Fibroblast of upper back skin (primary cell): ENCODE measurements at places on chromosomes 2 and 18.
A peak's percentile ranks its signal among the peaks of the same experiment; 100 is the strongest.

- DNase-seq: no peak
Observed at GRCh38 chr2:98528349-98528748, 80.0 kb downstream of the COA5 start.

DNA sequence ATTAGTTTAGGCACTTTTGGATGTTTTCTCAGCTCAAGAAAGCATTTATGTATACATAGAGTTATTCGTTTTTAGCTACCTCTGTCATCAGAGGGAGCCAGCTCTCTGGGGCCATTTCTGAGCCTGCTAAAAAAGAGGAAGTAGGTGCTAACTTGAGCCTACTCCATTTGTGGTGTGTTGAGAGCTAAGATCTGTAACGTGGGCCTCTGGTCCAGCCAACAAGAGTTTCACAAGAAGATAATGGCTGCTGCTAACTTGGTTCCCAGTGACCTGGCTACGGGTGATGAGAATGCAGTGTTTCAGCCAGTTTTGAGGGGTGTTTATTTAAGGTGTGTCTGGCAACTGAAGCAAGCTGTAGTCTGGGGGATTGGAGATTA lies 182.5 kb downstream of the PRKCE start:
- DNase-seq: no peak

GRCh38 chr2:169221745-169222369 lies 140.5 kb downstream of the LRP2 start:
- no peak for DNase-seq

DNA sequence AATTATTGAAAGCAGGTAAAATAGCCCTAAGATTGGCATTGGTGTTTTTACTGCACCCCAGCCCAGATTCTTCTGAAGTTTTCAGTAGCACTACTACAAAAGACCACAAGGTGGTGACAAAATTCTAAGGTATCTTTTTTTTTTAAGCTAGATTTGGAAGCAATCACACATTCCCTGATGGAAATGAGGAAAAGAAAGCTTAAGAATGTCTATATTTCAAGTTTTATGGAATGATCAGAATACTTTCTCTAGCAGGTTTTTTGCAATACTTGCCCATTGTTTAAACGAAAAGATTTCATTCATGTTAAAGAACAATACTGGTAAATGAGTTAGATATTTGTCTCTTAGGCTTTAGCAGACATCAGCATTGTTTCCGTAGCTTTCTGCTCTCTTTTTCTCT lies 32.1 kb upstream of the ZNF638 start:
- peak; percentile 42 for DNase-seq

- peak; percentile 36 for DNase-seq
Observed at GRCh38 chr2:197369228-197369932, 58.8 kb upstream of the ANKRD44 start.

DNA sequence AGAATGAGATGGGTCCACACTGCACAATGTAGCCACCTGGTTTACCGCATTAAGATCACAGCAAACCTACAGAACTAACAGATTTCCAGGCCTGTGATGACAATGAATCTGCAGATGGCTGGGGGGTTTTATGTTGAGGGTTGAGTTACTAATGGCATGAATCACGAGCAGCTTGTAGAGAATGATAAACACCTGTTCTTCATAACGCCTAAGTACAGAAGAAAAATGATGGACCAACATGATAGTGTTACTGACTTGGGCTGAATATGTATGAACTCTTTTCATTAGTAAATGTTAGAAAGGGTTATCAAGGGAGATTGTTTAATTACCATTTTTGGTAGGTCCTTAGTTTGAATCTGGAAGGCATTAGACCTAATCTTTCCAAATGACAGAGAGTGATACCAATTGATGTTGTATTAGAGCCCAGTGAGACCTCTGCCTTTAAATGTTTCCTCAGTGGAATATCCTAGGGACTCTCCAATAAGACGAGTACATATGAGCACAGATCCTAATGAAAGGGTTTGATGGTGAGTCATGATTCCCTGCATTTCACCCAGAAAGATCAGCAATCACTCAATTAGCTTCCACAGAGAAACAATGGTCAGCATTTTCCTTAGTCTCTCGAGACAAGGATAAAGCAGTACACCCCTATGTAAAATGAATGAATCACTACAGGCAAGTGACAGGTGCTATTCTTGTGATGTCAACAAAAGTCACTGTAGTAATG lies 243.8 kb downstream of the DLGAP1 start:
- DNase-seq: no peak

- no peak for DNase-seq
Observed at GRCh38 chr2:203418271-203418670, 90.1 kb downstream of the ABI2 start.

DNA sequence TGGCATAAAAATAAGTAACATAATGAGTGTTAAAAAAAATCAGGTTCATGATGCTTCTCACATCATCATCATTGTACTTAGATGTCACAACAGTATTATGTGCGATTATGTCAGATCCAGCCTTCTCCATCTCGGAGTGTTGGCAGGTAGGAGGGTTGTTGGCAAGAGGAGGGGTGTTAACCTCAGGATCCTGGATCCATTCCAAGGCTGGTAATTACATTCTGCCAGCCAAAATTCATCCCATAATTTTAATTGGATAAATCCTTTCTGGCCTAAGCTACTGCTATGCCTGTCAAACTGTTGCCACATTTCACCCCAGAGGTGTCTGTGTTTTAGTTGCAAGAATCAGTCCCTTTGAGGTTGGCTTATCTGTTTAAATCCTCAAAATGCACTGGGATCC lies 891 bp upstream of the FTCDNL1 start:
- no peak for DNase-seq

DNA sequence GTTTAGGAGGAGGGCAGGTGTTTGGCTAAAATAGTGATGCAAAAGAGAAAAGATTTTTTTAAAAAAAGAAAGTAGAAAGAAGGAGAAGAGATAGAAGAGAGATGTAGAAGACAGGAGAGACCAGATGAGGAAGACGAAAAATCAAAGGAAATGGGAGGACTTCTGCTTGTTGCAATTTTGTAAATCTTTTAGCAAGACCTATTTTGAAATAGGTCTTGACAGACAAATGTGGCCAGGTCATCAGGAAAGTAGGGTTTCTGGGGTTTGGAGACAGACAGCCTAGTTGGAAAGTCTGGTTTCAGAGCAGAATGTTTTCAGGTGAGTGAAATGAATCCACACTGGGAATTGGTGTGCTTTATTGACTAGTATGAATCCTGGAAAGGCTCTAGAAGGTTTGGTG lies 104.5 kb upstream of the CAVIN2 start:
- DNase-seq: no peak

GRCh38 chr2:25165992-25166875 lies 2.1 kb downstream of the POMC start:
- peak; percentile 8 for DNase-seq

- no peak for DNase-seq
Observed at GRCh38 chr18:49910019-49910418, 96.7 kb upstream of the ACAA2 start.

DNA sequence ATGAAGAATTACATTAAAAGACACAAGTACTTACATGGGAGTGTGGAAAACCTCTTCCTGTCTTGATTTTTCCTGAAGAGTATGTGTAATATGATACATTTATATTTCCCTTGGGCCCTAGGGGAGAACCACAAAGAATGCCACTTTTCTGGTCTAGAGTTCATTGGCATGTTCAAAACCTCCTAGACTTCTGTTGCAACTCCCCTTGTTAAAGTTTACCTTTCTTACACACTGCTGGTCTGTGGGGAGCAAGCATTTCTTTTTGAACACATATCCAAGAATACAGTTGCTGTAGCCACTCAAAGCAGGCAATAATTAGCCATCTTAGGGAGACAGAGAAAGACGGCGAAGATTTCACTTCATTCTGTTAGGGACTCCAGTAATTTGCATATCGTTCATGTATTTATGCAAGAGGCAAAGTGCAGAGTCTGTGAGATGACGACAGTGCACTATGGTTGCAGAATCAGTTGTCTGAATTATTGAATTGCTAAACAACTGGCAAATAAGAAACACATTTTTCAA lies 103.5 kb downstream of the NOL4 start:
- peak; percentile 84 for DNase-seq

DNA sequence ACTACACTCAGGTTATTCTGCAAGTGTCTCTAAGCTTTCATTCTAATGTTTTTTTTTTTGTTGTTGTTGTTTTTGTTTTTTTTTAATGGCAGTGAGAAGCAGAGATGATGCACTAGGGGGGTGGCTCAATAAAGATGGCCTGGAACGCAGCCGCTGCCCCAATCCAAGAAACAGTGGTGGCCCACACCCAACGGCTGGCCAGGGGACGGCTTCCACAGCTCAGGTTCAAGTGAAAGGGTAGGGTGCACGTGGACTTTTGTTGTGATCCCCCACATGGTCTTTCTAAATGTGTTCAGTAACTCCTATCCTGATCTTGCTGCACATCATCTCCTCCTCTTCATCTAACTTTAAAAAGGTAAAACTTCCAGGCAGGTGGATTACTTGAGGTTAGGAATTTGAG lies 190.1 kb downstream of the NDUFA10 start:
- no peak for DNase-seq

DNA sequence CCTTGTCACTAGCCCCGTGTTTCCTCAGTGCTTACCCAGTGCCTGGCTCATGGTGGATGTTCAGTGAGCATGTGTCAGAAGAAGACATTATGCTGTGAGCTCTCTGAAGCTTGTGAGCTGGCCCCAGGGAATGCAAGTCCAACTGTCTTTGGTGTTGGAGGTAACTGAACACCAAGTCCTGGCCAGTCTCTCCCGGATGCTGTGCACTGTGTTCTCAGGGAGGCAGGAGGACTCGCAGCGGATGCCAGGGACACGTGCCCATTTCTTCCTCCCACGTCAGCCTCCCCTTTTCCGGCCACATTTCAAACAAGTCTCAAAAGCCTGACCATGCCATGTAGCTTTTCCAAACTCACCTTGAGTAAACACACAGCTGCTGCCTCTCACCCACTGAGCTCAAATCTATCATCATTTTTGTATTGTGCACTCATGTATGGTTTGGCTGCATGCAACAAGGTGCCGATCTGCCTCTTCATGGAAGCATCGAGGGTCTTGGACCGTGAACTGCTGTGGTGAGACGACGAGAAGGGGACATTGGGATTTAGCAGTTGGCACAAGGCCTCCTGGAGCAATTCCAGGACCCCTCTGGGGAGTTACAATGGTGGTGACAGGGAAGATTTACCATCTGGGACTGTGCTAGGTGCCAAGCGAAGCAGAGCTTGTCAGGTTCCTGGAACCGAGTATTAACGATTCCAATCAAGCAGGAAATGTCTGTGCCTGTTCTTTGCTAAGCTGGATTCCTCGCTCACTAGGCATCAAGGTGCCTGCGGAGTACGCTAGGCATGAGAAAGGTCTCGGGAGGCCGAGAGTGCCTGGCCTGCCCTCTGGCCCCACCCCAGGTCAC lies 44.4 kb upstream of the MGAT4A start:
- DNase-seq: no peak

GRCh38 chr2:240569998-240570530 lies 1.8 kb downstream of the RNPEPL1 start:
- DNase-seq: no peak

- no peak for DNase-seq
Observed at GRCh38 chr2:152154462-152154861, 21.1 kb downstream of the STAM2 start.

- peak; percentile 98 for DNase-seq
Observed at GRCh38 chr18:12946549-12947284, 1.1 kb upstream of the SEH1L start.

DNA sequence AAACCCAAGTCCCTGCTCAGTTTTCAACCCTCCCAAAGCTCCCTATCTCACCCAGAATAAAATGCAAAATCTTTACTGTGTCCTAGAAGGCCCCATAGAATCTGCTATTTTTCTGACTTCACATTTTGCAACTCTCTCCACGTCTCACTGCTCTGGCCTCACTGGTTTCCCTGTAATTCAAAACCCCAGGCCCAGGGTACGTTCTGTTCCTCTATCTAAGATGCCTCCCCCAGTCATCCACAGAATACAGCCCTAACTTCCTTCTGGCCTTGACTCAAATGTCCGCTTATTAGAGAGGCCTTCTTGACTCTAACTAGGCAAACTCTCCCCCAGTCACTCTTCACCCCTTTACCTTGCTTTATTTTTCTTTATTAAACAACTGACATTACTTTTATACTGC lies 42.0 kb downstream of the FAM161A start:
- no peak for DNase-seq

DNA sequence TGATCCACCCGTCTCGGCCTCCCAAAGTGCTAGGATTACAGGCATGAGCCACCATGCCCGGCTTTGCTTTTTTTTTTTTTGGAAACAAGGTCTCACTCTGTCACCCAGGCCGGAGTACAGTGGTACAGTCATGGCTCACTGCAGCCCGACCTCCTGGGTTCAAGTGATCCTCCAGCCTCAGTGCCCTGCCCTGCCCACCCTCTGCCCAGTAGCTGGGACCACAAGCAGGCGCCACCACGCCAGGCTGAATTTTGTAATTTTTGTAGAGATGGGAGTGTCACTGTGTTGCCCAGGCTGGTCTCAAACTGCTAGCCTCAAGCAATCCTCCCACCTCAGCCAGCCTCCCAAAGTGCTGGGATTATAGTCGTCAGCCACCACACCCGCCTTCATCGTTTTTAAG lies 11.6 kb upstream of the PSD4 start:
- no peak for DNase-seq

GRCh38 chr2:9347411-9347881 lies 75.9 kb downstream of the ITGB1BP1 start:
- DNase-seq: no peak

DNA sequence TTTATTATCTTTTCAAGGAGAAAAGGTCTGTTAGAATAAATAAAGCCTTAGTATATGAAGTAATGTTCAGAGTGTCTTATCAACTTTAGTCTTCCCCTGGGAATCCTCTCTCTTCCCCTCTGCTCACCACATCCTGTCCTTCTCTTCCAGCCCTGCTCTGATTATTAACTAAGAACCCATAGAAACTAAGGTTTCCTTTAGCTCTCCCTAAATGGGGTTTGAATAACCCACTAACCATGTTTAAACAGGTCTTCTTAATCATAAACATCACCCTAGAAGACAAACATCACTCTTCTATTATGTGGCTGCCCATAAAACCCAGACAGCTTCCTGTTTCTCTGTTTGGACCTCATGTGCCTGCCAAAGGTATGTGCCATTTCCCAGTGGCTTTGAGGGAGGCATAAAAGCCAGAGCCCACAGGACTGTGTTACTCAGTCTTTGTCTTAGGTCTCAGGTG lies 50.1 kb downstream of the SLC14A1 start:
- peak; percentile 72 for DNase-seq

- DNase-seq: peak; percentile 80
Observed at GRCh38 chr2:74002505-74003421, 18.1 kb downstream of the TET3 start.
